ENCODE measurements at places on chromosomes 3 and 15.

- DNase-seq: no peak
These were observed 1050.8 kb downstream of the ROBO1 start for GRCh38 chr3:78717041-78717440.

DNA sequence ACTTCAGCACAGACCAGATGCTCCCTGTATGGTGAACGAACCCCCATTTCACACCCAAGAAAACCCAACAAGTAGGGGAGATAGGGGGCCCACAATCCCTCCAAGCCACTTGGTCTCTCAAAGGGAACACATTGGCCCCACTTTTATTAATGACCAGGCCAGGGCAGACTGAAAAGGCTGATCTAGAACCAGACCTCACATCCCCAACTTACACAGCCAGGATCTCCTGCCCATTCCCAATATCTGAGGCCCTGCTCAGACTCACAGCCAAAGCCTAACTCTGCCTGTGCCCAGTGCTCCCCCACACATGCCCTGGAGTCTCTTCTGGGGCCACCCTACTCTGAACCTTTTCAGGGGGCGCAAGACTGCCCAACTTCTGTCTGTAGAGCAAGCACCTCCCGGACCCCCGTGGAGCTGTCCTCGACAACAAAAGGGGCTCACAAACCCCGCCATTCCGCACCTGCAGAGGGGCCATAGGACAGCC is 1.8 kb downstream of the PLXNB1 start:
- no peak for DNase-seq

- DNase-seq: no peak
These were observed 775 bp downstream of the ARNT2 start for GRCh38 chr15:80404761-80405553.

GRCh38 chr3:99907959-99908544 is 90.4 kb downstream of the CMSS1 start:
- no peak for DNase-seq

DNA sequence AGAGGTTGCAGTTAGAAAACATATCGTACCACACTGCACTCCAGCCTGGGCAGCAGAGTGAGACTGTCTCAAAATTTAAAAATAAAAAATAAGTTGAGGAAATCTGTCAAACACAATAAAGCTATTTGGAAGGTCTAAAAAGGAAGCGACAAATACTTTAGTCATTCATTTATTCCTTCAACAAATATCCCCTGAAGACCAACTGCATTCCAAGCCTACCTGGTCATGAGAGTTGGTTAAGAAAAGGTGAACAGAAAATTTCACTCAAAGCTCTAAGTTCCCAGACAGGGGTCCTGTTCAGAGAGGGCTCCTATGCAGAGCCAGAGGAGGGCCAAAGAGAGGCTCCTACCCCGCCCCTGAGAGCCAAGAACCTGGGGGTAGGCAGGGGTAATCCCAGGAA is 15.4 kb upstream of the PRKAR2A start:
- no peak for DNase-seq

- no peak for DNase-seq
These were observed 470.1 kb upstream of the ATP11B start for GRCh38 chr3:182323126-182323700.

GRCh38 chr15:66254089-66254950 is 770 bp upstream of the MEGF11 start:
- no peak for DNase-seq

DNA sequence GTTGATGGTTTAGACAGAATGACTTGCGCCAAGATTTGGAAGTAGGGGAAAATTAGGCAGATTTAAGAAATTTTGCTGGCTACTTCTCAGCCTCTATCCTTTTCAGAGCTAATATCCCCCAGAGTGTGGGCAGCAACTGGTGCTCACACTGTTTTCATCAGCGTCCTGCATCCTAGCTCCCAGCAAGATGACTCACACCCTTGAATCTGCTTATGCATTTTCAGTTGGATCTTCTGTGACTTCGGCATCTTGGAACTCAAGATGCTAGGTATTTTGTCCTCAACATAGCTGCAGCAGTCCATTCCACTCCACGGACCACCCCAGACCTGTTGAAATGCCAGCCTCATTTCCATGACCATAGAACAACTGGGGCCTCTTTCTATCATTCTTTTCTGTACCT is 336.1 kb upstream of the NR2F2 start:
- DNase-seq: no peak

DNA sequence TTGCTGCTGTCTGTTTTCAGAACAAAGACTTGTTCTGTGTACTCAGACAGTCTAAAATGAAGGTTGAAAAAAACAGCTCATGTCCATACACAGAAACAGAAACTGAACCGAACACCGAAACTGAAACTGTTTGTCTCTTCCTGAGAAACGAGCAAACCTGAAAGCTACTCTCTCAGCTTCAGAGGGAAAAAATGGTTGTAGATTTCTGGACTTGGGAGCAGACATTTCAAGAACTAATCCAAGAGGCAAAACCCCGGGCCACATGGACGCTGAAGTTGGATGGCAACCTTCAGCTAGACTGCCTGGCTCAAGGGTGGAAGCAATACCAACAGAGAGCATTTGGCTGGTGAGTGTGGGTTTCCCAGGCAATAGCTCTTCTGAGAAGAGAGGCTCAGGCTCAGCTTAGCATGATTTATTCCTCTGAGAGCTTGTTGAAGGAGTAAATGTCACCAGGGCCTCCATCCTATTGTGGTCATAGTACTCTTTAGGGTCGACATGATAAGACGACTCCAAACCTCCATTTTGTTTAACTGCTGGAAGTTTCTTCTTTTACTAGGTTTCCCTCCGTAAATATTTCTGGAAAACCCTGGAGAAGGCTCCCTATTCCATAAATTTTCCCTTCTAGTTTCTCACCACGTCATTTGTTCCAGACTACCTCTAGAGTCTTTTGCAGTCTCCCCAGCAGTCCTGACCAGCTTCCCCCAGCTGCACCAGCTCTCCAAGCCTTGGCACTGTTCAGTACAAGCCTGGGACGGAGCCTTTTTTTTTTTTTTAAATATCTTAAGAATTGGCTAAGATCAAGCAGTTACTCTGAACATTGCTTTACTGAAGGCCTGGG is at the start of gene RTP4:
RTP4 (plus strand) TSS at position 135 of the 838 bp plus-strand sequence; CDS start at position 192, 57 bp downstream.
- peak; percentile 39 for DNase-seq

GRCh38 chr3:27201492-27201891 is 167.7 kb downstream of the NEK10 start:
- DNase-seq: no peak

DNA sequence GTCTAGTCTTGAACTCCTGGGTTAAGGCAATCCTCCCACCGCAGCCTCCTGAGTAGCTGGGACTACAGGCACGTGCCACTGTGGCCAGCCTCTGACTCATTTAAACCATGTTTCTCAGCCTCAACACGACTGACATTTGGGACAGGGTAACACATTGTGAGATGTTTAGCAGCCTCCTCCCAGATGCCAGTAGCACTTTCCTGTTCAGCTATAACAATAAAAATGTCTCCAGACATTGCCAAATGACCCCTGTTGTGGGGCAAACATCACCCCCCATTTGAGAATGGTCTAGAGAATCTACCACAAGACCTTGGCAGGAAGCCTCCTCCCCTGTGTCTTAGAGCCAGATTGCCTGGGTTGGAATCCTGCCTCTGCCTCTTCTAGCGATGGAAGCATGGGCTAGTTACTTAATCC is 8.4 kb downstream of the TMEM40 start:
- DNase-seq: no peak

GRCh38 chr3:145649368-145649887 is 511.6 kb downstream of the PLOD2 start:
- DNase-seq: no peak

- DNase-seq: no peak
These were observed 553.1 kb downstream of the FGF12 start for GRCh38 chr3:192174283-192174682.

- no peak for DNase-seq
These were observed 3.1 kb downstream of the HGD start for GRCh38 chr3:120678984-120679383.

DNA sequence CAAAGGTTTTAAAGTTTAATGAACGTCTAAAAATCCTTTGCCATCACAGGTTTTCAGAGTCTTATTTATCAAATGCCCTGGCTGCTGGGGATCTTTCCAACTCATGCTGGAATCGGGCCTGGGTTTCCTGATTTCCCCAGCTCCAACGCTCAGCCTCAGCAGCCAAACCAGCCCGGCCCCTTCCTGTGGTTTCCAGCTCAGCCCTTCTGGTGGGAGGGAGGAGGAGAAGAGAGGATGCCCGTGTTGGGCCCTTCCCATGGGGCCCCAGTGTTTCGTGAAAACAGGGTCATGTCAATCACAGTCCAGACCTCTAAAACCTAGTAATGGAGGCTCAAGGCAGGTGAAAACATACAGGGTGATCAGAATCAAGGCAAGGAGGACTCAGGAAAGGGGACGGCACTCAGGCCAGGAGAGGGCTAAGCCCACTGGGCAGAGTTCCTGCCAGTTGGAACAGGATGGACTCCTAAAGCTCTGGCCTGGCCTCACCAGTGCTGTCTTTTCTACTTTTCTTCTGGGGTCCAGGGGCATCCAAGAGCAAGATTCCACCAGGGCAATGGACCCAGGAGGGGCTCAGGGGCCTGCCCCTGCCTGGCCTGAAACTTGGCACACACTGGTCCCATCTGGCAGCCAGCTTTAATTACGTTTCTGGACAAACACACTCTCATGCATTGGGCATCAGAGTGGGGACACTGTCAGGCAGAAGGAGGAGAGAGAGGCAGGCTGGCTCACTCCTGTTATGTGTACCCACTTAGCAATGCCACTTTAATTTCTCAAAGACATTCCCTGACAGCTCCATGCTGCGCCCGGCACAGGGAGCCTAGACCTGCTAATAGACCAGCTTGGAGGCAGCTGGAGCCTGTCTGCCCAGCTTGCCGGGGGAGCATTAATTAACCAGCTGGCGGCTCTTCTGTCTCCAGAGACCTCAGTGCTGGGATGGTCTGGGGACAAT is 194.6 kb downstream of the FAM43A start:
- DNase-seq: no peak

DNA sequence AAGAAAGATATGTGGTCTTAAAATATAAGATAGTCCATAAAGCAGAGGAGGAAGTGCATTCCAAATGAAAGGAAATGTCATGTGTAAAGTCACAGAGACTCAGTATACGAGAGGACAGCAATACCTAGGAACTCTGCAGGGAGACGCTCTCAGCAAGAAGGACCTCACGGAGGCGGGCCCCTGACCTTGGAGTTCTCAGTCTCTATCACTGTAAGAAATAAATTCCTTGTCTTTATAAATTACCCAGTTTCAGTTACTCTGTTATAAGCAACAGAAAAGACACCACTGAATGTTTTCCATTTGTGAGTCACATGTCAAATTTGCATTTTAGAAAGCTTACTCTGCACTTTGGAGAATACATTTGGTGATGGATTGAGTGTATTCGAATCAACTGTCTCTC is 140.6 kb downstream of the GBE1 start:
- DNase-seq: no peak

DNA sequence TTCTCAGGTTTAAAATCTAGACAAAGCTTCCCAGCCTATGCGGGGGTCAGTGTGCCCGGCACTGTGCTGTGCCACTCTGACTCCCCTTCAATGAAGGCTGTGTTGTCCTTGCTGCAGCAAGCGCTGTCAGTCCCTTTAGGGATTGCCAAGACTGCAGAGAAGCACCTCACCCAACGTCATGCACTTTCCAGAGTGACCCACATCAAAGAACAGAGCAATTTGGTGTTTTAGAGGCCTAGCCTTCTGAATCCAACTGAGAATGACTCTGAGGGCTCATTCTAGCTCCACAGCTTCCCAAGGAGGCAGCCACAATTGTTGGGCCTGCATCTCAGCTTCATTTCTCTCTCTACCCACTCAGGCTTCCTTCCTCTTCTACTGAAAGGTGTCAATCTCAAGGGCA is 26.4 kb downstream of the SLC9A9 start:
- no peak for DNase-seq

- DNase-seq: no peak
These were observed 169.5 kb upstream of the THBS1 start for GRCh38 chr15:39411102-39411989.

GRCh38 chr15:30675126-30675525 is 49.2 kb downstream of the ARHGAP11B start:
- no peak for DNase-seq

DNA sequence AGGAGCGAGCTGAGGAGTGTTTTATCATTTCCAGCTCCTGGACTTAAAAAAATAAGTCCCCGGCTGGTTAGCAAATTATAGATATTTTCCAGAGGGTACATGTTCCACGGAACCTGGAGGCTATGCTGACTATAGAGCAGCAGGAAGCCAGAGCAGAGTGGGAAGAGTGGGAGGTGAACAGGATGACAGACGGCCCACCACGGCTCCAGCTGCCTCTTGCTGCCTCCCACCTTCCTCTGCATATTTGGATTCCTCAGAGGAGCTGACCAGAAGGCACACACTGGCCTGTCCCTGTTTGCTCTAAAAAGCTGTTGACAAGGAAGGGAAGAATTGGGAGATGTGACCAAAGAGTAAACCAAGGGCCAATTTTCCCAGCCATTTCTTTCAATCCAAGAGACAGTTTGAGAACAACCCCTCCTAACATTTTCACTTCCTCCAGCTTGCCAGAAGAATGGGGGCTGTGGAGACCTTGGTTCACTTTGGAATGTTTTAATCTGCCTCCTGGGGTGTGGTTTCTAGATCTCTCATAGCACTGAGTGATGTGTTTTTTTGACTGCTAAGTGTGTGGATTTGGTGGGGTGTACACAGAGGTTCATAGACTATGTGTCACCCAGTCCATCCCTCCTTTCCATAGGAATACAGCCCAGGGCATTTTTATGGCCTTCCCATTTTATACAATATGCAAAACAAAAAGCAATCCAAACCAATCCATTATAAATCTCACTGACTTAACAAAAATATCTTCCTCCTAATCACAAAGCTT is 36.8 kb downstream of the HGD start:
- DNase-seq: no peak

- peak; percentile 48 for DNase-seq
These were observed 4.3 kb upstream of the GPR160 start for GRCh38 chr3:170033489-170033888.

GRCh38 chr3:14391033-14391432 is 11.4 kb upstream of the SLC6A6 start:
- DNase-seq: no peak

GRCh38 chr3:183818706-183819624 is 6.4 kb downstream of the MAP6D1 start:
- DNase-seq: no peak

DNA sequence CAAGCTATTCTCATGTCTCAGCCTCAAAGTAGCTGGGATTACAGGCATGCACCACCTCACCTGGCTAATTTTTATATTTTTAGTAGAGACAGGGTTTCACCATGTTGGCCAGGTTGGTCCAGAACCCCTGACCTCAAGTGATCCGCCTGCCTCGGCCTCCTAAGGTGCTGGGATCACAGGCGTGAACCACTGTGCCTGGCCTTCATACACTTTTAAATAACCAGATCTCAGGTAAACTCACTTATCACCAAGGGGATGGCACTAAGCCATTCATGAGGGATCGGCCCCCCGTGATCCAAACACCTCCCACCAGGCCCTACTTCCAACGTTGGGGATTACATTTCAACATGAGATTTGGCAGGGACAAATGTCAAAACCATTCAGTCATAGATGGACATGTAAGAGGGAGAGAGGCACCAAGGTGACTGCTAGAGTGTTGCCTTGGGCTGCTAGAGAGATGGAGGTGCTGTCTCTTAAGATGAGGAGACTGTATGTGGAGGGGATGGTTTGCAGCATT is 13.3 kb upstream of the DOCK3 start:
- DNase-seq: no peak

All from activated T-cell treated with anti-CD3 and anti-CD28 coated beads, Interleukin-2, amount 50 U/mL, for 1 hour (primary cell).